ENCODE measurements at places on chromosomes 2 and 18. TPM values are rescaled to one million over a fixed set of nuclear protein-coding genes. Genes with fewer than 3 reads are reported as not detected.

C1D gene
- 14.6 TPM for total RNA-seq

DNA sequence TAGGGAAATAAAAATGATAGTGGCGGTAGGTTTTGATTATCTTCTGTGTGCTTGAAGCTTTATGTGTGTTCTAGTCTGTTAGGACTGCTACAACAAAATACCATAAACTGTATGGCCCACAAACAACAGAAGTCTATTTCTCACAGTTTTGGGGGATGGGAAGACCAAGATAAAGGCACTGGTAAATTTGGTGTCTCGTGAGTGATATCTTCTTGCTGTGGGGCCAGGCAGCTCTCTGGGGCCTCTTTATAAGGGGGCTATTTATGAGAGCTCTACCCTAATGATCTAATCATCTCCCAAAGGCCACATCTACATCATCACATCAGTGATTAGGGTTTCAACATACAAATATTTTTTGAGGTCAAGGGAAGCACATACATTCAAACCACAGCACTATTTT, 86.8 kb upstream of the SPHKAP start:
- DNase-seq, result no peak

- peak; percentile 20 for DNase-seq
These were observed 6.3 kb upstream of the GAL3ST2 start for GRCh38 chr2:241770185-241770935.

- no peak for DNase-seq
These were observed 70.3 kb downstream of the WDR7 start for GRCh38 chr18:56721491-56721890.

- DNase-seq, result no peak
These were observed 60.2 kb downstream of the MYT1L start for GRCh38 chr2:2270808-2271415.

DNA sequence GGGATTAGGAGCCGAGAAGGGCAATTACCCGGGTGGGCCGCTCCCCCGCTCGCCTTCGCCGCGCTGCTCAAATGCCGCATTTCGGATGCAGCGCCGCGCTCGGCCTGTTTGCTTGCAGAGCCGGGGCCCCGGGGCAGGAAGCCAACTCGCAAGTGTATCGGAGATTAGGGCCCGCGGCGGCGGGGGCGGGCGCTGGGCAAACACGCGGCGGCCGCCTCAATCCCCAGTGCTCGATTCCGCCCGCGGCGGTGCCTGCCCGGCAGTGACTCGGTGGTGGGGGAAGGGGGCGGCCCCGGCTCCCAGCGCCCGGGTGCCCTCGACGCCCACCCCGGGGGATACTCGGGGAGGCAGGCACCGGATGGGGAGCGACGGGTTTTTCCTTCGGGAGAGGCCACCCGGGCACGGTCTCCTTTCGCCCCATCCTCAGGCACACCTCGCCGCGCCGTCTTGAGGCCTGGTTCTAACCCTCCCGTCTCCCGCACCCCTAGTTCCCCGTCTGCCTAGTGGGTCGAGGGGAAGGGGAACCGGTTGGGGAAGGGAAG, 26.6 kb upstream of the NOTO start:
- peak; percentile 92 for DNase-seq

- DNase-seq, result no peak
These were observed 12.0 kb downstream of the ONECUT2 start for GRCh38 chr18:57447154-57447621.

- DNase-seq, result no peak
These were observed 171.5 kb upstream of the FHL2 start for GRCh38 chr2:105570326-105570725.

Measured in left cardiac atrium (tissue), 4 donors.